Activated T-helper 1 cell treated with anti-CD3 and anti-CD28 coated beads, Interleukin-2, amount 50 U/mL, for 16 hours (primary cell): ENCODE measurements at places on chromosomes 6 and 20.

- no peak for DNase-seq
Observed at GRCh38 chr20:57638173-57638894, 18.1 kb upstream of the ZBP1 start.

- DNase-seq, result no peak
Observed at GRCh38 chr6:138844192-138844591, 48.3 kb downstream of the ECT2L start.

DNA sequence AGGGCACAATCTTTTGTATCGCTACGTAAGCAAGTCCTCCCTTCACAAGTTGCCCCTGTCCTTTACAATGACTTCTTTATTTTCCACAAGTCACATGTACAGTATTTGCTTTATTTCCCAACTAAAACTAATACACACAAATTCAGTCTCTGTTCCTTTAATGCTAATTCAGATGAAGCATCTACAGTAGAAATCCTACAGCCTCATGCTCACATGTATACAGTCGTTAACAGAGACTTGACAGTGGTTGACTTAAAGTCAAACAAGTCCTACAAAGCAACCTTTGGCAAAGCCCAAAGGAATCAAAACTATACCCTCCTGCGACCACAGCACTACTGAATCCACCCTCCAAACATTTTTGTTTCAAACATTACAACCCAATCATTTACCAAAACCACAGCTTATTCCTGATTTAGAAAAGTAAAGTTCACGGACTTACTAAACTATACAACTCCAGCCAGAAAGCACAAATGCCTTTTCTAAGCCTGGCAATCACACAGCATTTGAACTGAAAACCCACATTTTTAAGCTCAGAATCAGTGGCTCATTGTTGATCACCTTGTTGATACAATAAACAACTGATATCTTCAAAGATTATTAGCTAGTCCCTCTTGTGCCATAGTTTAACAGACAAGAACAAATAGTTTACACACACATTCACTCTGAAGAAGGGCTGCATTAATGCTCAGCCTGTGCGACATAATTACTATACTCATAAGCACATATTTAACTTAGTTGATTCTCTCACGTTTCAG, 70.9 kb upstream of the NHSL1 start:
- DNase-seq, result no peak

GRCh38 chr20:22921595-22922421, 113.3 kb upstream of the SSTR4 start:
- DNase-seq, result no peak

DNA sequence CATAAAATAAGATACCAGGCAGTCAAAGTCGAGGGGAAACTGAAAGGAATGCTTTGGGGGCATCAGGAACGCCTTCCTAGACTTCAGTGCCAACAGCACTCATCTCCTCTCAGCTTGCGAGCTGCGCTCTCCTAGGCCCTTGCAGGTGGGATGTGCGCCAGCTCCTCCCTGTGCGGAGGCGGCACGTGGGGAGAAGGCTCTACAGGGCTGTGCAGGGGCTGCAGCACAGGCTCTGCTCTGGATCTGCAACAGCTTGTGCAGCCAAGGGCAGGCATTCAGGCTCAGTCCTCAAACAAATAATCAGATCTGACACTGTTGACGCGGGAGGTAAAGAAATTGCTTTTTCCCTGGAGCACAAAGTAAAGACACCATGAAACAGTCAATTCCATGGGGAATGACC, 144.8 kb downstream of the TTLL2 start:
- DNase-seq, result no peak

DNA sequence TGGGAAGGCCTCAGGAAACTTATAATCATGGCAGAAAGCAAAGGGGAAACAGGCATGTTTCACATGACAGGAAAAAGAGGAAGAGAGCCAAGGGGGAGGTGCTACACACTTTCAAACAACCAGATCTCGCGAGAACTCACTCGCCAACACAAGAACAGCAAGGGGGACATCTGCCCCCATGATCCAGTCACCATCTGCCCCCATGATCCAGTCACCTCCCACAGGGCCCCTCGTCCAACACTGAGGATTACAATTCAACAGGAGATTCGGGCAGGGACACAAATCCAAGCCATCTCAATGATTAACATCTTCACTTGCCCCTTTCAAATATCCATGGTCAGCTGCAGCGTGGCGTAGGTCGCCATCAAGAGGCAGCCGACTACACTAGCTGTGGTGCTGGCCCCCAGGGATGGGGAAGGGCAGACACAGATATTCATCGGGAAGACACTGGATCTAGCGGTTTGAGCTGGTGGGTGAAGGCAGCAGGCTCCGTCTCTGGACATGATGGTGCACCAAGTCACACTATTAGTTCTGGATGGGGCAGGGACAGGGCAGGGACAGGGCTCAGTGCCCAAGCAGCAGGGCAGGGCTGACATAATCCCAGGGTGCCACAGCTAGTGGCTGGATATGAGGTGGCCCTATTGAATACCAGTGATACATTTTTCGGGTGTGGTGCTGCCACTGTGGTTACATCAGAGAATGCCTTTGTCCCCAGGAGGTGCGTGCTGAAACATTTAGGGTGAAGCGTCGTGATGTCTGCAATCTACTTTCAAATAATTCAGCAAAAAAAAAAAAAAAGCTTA, 31.6 kb downstream of the TUBB2B start:
- DNase-seq, result no peak

GRCh38 chr6:122569230-122569771, 40.9 kb upstream of the PKIB start:
- DNase-seq, result no peak
